Omental fat pad (tissue), 4 donors: ENCODE measurements at places on chromosomes 2 and 18. TPM values are rescaled to one million over a fixed set of nuclear protein-coding genes. Genes with fewer than 3 reads are reported as not detected.

The ZNF638 gene
- total RNA-seq = 112 TPM

GRCh38 chr2:176680916-176681516, 411.8 kb downstream of the MTX2 start:
- DNase-seq = no peak

The ASNSD1 gene
- total RNA-seq = 46.0 TPM

The KYNU gene
- total RNA-seq = 7.5 TPM

The CYRIA gene
- 18.0 TPM for total RNA-seq

DNA sequence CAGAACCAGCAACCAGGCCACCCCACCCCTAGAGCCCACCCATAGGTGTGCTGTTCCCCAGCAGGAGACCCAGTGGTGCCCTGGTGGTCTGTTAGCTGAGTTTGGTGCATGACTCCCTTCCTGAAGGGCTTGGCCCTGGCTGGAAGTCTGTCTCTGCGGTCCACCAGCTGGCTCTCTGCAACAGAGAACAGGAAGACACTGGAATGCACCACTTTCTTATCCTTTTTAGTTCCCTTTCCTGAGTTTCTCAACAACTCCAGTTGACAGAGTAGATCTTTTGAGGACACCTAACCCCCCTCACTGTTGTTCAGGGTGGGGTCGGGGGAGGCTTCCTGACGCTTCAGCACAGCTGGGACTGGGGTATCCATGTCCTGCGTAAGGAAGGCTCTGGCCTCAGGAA, 11.9 kb upstream of the RPL37A start:
- DNase-seq = no peak

DNA sequence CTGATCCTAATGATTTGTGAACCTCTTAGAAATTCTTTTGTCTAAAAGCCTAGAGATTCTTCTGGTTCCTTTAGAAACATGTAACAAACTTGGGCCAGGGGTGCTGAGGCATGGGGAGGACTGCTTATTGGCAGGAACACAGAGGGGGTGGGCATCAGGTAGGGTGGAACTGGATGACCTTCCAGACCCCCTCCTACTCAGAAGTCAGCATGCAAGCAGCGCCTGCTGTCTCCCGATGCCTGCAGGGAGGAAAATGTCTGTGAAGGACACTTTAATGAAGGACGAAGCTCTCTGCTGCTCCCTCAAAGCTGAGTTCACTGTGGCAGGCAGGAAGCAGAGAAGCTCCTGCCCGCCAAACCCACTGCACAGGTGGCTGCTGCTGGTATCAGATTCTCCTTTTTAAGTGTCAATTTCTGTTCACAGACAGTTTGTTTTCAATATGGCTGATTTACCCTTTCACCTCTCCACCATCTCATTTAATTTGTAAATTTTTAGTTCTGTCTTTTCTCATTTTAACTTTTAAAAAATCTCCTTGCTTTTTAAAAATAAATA, 19.4 kb downstream of the COA5 start:
- DNase-seq = no peak

- DNase-seq = no peak
These were observed 34.2 kb downstream of the PLCL1 start for GRCh38 chr2:197838579-197838978.

DNA sequence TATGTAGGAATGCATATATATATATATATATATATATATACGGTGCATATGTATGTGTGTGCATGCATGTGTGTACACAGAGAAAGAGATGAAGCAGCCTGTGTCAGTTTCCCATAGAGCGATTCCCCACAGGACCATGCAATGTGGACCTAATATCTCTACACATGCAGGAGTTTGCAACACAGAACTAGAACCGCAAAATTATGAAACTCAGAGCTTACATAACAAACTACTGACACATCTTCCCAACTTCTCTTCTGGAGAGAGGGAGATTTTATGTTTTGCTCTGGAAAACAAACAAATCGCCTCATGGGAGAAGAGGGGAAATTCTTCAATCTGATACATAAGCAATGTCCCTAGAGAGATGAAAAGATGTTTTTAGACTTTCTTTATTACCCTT, 377.2 kb downstream of the LRATD1 start:
- DNase-seq = no peak

DNA sequence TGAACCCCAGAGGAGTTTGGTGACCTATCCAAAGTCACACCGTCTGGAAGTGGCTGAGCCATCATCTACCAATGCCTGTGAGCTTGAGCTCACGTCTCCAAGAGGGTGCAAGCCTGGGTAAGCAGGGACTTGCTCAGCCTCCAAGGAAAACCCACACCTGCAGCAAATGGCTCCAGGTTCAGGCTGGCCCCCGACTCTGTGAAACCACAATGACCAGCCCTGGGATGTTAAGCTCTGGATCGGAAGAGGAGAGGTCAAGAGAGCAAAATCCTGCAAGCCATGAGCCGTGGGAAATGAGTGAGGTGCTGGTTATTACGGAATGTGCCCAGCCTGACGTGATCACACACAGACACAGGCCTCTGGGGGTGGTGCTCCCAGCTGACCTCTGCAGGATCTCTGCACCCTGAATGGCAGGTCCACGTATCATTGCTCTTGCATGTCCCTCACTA, 94.1 kb upstream of the OTOS start:
- DNase-seq = peak; percentile 15

The MROH2A gene
- not detected for total RNA-seq

The CNTNAP5 gene
- not detected for total RNA-seq

DNA sequence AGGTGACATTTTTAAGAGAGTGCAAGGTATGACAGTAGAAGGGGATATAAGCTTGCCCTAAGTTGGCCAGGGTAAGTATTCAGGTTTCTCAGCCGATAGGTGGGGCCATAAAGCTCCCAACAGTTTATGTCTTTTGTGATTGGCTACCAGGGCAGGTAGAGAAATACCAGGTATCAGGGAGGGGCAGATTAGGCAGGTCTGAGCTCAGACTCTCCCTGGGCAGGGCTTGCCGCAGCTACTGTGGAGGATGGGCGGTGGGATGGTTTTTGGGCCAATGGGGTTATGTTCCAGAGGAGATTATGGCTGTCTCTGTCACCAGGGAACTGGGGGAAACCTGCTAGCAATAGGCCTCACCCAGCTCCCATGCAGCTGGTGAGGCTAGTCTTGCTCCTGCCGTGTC, 211.6 kb downstream of the PTH2R start:
- no peak for DNase-seq

The ABCG5 gene
- not detected for total RNA-seq

The MC4R gene
- not detected for total RNA-seq

GRCh38 chr2:20427931-20428526, 18.8 kb upstream of the RHOB start:
- no peak for DNase-seq

DNA sequence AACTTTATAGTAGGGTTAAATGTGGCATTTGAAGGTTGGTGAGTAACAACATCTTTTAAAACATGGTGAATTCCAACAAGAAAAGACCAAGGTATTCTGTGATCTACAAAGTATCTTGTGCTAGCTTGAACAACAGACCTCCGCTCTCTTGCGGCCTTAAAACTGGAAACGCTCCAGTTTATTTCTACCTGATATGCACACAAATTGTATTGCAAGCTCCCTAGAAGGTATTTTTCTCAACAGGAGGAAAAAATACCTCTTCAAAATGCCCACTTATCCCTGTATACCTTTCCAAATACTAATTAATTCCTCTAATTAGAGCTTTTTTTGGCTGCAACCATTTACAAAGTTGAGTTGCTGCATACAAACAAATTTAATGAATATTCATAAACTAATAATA, 69.5 kb downstream of the KCNH7 start:
- DNase-seq = no peak

GRCh38 chr2:29987146-29987545, 65.8 kb upstream of the ALK start:
- DNase-seq = no peak

The CLEC4F gene
- total RNA-seq = not detected

GRCh38 chr2:51997571-51997970, 965.6 kb upstream of the NRXN1 start:
- DNase-seq = no peak

The CFAP53 gene
- not detected for total RNA-seq

GRCh38 chr2:111679202-111679601, 204.8 kb downstream of the ANAPC1 start:
- no peak for DNase-seq
